ENCODE measurements at places on chromosomes 11 and 22.

DNA sequence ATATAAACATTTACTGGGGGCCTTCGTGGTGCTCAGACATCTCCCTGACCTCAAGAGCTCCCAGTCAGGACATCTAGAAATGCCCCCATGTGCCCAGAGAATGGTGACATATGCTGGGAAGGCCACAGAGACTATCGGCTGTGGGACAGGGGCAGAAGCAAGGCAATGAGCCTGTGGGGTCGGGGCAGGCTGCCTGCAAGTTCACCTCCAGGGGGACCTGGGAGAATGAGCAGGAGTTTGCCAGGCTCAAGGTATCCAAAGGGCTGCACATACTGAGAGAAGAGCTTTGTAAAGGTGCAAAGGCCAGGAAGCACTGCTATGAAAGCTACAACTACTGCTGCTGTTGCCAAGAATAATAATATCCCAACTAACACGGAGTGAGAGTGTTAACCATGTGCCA, 233.9 kb downstream of the TENM4 start:
- no peak for DNase-seq

- DNase-seq = peak; percentile 6
Measured at GRCh38 chr11:132734217-132734616, 798.1 kb downstream of the OPCML start.

DNA sequence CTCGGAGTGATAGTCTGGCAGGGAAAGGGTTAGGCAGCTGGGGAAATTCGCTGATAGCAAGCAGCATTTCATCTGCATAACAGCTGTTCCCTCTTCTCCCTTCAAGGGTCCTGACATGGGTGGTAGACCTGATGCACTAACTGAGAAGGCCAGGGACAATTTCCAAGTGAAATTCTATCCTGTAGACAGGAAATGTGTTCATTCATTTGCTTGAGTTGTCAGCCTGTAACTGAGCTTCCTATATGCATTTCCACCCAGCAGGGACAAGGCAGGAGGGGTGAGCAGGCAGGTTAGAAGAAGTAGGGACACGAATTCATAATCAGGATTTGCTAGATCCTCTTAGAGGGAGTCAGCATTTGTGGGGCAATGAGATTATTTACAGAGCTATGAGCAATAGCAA, 154.3 kb upstream of the NCAM1 start:
- DNase-seq = no peak

DNA sequence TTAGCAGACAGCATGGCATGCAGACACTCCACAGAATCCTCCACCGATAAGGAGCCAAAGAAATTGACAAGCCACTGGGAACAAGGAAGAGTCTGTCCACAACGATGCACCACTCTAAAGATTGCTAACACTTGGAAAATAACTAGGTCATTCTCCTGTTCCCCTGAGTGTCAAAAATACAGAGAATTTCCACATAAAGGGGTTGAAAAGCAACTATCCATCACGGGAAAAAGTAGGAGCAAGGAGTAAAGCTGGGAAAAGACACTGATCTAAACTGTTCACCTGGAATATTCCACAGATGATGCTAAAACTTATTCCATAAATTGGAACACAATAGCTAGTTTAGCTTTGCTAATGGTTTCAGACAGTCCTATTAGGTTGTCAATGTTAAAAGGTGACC, 47.0 kb upstream of the SLC25A1 start:
- DNase-seq = no peak

DNA sequence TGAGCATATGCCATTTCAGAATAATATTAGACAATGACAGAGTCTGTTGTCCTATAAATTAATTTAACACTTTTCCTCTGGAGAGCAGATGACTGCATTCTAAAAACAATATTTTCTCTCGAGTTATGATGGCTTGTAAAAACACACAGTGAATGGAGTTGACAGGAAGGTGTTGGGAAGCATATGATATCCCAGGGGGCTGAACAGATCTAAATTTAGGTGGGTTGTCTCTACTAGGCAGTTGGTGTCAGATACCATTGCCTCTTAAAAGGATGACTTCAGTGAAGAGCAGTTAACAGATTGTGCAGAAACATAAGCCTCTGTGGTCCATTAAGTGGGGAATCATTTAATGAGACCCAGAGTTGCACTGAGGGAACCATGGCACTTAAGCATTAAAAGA, 30.7 kb downstream of the SVIP start:
- no peak for DNase-seq

DNA sequence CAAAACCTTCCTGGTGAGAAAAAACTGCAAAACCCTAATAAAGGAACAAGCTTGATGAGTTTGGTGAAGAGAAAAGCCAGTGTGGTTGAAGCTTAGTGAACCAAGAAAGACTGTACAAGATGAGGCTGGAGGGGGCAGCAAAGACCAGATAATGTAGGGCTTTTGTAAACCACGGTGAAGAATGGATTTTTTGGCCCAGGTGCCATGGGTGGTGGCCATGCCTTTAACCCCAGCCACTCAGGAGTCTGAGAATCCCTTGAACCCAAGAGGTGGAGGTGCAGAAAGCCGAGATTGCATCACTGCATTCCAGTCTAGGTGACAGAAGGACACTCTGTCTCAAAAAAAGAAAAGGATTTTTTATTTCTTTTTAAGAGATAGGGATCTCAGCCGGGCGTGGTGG, 5.0 kb upstream of the ZDHHC5 start:
- no peak for DNase-seq

DNA sequence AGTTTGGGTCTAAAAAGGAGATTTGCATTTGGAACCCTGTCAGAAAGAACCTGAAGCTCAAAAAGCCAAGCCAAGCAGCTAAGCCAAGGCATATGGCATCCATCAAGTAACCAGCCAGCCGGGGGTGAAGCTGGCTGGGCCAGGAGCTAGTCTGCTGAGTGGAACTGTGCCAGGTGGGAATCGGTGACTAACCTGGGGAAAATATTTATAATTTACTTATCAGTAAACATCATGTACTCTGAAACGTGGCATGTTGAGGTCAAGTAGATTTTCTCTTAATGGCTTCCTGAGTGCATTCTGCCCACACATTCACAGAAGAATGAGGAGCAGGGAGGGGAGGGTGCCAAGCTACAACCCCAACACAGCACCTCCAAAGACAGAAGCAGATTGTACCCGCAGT, 70.5 kb upstream of the SESN3 start:
- no peak for DNase-seq

- DNase-seq = no peak
Measured at GRCh38 chr11:104891135-104891534, 7.1 kb downstream of the CASP12 start.

- DNase-seq = peak; percentile 75
Measured at GRCh38 chr11:118437208-118438125, 1.2 kb downstream of the KMT2A start.

DNA sequence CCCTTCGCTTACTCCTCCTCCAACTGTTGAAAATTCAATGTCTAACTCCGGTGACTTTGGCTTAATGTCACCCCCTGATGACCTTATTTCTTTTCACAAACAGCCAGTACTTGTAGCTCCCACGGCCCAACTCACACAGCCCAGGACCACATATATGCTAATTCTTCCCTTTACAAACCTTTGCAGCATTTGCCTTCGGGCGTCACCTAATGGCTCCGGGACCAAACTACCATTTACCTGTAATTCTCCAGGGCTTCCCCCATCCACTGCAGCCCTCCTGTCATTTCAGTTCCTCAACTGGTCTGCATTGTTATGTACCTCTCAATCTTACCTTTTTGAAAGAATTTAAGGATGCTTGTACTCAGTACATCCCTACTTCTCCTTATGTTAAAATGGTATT, 29.8 kb upstream of the OR56B4 start:
- DNase-seq = no peak

DNA sequence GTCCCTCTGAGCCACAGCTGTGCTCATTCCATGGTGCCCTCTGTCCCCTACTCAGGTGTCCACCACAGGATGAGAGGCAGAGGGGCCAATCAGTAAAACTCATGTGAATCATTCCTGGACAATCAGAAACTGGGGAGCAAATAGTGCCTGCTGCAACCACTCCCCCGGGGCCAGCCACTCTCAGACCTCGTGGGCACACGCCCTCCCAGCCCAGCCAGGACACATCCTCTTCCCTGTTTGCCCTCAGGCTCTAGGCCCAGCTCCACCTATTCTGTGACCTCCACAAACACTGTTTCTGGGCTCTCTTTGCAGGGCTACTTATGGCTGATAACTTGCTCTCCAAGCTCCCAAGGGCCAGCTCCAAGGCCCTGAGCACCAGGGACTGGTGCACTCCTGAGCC, 14.0 kb upstream of the KCTD14 start:
- DNase-seq = no peak

GRCh38 chr22:45424241-45424731, 10.8 kb downstream of the RIBC2 start:
- DNase-seq = no peak

Data from activated CD4-positive, alpha-beta T cell treated with anti-CD3 and anti-CD28 coated beads, Interleukin-10, Interleukin-2, amounts not matched to agents 100 ng/mL and 50 ng/mL, durations not matched to agents 16 hours and 8 hours (primary cell).